ENCODE measurements at places on chromosomes 3 and 15.

DNA sequence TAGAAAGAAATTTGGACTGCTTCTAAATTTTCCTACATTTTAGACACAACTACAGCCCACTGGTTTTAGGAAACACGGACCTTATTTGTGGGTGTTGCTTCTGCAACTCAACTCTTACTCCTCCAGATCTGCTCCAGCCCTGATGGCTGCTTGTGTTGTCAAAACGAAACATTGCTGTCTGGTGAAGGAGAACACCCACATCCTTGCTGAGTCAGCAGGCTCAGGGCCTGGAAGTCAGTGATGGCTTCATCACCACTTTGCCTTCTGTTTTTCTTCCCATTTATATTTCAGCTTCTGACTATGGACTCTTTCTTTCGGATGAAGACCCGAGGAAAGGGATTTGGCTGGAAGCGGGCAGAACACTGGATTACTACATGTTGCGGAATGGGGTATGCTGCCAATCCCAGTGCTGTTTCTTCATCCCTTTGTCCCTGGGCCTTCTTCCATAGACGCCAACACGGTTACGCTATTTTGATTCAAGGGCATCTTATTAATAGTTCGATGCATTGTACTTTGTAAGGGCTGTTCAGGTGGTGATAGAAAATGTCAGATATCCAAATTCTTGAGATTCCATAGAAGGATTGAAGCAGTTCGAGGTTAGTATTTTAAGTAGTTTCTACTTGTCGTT is 392.6 kb upstream of the TPM1 start:
- peak; percentile 75 for DNase-seq

DNA sequence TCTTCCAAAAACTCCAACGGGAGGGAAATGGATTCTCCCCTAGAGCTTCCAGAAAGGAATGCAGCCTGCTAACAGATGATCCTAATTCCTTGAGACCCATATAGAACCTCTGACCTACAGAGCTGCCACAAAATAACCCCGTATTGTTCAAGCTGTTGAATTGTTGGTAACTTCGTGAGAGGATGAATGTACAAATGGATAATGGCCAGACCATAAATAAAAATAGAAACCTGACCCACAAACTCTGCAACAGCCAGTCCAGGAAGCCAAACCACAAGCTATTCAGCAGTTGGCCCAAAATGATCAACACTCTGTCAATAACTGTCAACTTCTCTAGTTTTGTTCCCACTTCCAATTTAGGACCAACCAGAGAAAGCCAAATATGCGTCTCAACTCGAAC is 414.0 kb upstream of the ZNF717 start:
- DNase-seq: no peak

DNA sequence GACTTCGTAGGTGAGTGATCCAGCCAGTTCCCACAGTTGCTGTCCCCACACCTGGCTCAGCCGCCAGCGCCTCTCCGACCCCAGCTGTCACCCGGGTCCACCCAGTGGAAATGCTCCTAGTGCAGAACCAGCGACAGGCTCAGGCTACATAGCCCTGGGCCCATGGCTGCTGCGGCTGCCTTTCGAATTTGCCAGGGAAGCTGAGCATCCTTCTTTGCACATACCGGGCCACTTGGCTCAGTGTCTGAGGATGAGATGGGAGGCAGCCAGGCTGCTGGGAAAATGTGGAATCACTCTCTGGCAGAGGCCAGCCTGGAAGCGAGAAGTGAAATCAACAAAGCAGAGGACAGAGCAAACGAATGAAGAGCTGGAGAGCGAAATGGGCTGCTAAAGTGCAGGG is 80.1 kb downstream of the ST8SIA2 start:
- DNase-seq: no peak

DNA sequence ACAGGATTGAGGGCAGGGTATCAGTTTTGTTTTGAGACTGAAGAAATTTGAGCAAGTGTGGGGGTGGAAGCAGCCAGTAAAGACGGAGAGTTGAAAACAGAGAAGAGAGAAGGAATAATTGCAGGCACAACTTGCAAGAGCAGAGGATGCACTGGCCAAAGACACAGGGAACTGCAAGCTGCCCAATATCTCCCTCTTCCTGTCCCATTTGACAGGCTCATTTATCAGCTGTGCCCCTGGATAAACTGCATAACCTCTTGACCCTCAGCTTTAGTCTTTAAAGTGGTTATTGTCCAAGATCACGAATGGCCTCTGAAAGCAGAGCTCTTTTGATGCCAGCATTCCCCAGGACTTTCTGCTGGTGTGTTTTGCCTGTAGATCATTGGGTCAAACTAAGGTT is 5.0 kb upstream of the RAMAC start:
- no peak for DNase-seq

GRCh38 chr15:73367624-73368300 is 996 bp downstream of the HCN4 start:
- DNase-seq: no peak

DNA sequence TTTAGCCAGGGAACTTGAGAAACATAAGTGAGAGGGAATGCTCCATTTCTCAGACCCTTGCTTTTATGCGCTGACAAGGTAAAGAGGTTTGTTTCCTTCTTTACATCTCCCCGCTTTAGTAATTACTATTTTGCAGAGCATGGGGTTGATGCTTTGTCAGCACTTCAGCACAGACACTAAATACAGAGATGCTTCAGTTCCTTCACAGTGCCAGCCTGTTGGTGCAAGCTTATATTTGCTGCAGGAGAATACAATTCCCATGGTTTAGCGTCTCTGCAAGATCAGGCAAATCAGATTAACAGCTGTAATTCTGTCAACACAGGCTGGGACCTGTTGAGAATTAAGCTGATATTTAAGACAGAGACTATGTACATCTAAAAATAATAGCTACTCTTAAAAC is 2.9 kb downstream of the FMN1 start:
- DNase-seq: no peak

- no peak for DNase-seq
These were observed 2.5 kb upstream of the IRAK2 start for GRCh38 chr3:10162185-10162584.

DNA sequence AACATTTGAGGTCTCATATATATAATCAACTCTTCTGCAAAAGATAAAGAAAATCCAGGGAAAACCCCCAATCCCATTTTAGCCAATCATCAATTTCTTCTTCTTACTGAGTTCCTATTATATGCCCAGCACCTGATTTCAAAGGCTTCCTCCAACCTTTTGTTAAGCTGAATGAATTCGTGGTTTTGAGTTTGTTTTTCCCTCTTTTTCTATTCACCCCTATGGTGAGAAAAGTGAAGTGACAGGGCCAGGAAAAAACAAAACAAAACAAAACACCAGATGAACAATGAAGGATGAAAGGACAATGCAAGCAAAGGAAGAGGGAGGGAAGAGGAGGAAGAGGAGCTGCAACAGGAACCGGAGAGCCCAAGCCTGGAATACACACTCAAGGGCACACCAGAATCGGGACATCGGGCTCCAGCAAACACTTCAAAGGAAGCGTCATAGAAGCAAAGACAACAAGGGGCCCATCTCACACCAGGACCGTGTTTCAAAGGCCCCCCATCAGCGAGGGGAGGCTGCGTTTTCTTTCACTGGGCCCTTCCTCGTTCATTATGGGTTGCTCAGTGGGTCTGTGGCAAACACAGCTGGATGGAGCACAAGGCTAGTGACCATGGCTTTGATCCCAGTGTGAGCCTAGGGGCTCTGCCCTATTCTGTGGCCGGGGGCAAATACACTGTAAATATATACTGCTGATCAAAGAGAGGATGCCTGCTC is 50.2 kb downstream of the VGLL4 start:
- DNase-seq: no peak

- no peak for DNase-seq
These were observed 151.7 kb downstream of the ROBO2 start for GRCh38 chr3:77191640-77192039.

DNA sequence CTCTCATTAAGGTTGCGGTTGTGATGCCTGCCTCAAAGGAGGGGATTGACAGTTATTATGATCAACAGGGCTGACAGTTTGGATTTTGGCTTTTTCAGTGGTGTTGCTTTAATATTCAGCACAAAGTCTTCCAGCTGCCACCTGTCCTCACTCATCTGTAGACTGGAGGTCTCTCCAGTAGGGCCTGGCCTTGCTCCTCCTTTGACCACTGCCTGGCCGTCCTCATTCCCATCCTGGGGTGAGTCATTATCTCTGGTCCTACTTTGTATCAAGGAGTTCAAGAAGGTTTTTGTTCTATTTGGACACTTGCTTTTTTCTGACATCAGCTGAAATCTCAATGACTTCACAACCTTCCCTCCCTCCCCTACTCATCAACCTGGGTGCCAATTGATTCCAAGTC is 95.1 kb upstream of the ZPLD1 start:
- no peak for DNase-seq

DNA sequence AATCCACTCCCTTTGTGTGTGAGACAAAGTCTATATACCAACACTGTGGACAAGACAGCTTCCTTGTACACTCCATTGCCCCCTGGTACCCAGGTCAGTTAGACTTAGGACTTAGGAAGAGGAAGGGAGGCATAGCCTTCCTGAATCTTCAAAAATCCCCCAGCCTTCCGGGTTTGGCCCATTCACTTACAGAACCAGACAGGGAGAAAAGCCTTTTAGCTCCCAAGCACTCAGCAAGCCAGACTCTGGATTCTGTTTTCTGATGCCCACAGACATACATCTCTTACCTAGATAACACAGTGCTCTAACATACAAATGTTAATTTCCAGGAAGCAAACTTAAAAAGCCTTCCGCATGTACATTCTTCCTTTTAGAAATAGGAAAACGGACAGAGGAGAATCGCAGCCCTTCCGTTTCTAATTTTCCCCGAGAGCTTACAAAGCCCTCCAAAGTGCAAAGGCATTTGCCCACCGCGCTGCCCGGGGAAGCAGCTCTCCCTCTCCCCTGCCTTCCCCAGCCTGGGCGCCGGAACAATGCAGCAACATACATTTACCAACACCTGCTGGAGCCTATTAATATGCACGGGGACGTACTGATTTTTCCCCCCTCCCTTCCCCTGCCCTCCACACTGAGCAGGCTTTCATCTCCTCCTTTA is 442.0 kb downstream of the MAGI1 start:
- peak; percentile 21 for DNase-seq

DNA sequence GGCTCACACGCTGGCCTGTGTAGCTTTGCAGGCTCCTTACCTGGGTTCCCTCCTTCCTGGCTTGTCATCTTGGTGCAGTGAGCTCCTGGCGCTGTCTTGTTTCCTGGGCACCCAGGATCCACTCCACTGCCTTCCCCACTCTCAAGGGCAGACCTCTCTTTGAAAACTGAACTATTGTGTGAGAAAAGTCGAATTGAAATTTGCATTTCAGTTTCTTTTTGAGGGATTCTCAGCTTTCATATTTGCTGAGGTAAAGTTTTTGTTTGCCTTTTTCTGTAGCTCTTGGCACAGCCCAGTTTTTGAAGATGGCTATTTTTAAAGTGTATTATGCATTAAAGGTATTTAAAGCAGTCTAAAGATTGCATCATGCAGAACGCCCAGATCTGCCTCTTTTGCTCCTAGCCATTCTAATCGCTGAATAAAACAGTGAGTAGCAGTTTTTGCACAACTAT is 70.1 kb downstream of the CCK start:
- DNase-seq: peak; percentile 13

DNA sequence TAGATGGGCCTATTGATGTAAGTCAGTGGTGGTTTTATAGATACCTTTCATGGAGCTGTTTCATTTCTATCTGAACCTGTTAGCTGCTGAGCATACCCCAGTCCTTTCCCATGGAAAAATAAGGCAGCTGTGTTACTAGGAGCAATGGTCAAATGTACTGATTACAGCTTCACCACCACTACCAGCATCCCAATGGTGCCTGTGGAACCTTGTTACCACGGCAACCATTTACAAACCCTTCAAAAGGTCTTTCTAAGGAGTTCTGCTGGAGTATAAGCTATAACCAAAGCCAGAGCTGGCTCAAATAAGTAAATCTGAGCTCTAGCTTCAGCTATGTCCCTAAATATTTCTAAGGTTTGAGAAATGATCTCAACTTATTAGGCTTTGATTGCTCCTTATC is 133.4 kb upstream of the ACP3 start:
- no peak for DNase-seq

GRCh38 chr15:65361708-65362459 is 15.9 kb downstream of the IGDCC3 start:
- DNase-seq: no peak

DNA sequence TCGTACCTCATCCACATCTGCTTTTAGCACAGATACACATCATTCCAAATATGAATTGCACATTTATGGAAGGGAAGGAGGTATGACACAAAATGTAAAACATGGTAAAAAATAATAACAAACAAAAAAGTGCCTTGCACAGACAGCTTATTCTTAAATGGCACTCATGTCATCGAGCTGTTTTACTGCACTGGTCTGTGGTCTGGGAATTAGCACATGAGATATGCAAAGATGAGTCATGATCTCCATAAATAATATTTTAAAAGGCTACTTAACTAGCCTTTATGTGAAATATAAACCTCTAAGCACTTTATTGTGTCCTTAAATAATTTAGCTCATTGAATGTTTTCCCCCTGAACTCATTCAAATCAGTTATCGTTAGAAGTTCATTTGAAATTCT is 142.2 kb upstream of the ZNF385D start:
- no peak for DNase-seq

DNA sequence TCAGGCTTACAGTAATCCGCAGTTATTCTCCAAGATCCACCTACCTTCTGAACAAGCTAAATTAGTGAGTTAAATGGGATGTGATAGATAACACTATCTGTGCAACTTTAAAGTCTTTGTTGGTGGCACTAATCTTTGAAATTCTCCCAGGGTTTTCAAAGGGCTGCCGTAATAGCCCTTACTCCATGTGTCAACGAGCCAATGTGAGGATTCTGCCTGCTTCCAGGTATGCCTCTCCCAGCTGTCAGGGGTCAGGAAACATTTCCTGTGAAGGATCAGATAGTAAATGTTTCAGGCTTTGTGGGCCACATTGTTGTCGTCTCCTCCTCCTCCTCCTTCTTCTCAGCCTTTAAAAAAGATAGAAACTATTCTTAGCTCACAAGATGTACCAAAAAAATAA is 20.2 kb upstream of the SCN5A start:
- peak; percentile 40 for DNase-seq

GRCh38 chr3:36579746-36580145 is 184.6 kb downstream of the DCLK3 start:
- DNase-seq: no peak

GRCh38 chr15:71651750-71652186 is 158.6 kb upstream of the NR2E3 start:
- DNase-seq: peak; percentile 74

DNA sequence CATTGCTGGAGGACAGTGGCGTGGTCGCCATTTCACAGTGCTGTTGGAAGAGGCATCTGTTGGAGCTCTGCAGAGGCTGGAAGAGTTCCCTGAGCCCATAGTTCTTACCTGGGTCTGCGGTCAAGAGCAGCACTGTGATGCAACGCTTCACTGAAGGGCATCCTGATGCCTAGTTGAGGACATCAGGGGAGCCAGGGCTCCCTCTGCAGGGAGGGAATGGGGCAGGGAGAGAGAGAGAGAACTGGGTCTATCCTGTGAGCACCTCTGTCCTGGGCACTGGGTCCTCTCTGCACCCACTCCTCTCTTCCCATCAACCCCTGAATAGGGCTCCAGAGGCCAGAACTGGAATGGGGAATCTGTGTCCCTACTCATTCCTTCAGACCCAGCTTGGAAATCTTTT is 23.9 kb upstream of the MOBP start:
- no peak for DNase-seq

- no peak for DNase-seq
These were observed 482.7 kb upstream of the MCTP2 start for GRCh38 chr15:93748710-93749109.
